Activated CD4-positive, alpha-beta memory T cell treated with anti-CD3 and anti-CD28 coated beads for 36 hours (primary cell): ENCODE measurements at places on chromosomes 2 and 18.

DNA sequence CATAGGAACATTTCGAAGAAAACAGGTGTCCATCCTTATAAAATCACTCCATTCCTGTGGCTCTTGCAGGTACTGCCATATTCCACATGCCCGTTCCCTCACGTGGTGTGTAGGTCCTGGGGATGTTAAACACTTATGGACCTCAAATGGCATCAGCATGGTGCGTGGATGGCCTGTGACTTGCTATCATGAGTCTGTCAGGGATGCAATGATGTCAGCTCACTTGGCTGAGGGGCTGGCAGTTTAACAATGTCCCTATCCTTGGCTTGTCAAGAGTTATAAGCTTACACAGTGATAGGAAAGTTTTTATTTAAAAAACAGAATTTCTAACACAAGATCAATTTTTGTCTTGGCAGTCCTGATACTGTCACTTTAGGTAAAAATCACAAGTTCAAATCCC is 28.8 kb downstream of the MAIP1 start:
- no peak for DNase-seq

DNA sequence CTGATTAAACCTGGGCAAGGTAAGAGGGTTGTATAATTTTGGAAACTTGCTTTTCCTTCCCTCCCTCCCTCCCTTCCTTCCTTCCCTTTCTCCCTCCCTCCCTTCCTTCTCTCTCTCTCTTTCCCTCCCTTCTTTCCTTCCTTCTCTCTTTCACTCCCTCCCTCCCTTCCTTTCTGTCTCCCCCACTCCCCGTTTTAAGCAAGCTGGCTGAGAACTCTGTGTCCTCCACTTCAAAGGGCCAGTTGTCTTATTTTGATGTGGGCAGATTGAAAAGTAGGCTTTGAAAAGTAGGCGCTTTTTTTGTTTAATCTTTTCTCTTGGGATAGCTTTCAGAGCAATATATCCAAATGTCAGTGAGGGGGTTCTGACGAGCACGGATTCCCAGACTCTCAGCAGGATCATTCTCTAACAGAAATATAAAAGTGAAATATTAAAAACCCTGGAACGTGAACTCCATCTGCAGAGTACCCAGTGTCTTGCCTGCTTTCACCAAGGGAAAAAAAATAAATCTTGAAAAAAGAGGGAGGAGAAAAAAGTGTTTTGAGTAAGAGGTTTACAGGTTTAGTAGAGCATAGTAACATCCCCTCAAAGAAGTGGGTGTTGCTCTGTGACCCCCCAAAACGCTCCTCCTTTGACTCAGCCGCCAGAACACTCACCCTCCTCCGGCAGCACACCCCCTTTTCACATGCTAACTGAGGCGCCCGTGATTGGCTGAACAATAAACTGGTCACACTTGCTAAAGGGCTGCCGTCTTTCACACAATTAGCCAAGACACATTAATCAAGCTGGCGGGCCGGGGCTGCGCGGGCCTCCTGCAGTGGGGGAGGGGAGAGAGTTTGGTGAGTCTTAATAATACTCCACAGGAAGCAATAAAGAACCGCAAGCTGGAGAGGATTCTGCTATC is 52.2 kb downstream of the CDK15 start:
- DNase-seq: peak; percentile 52

DNA sequence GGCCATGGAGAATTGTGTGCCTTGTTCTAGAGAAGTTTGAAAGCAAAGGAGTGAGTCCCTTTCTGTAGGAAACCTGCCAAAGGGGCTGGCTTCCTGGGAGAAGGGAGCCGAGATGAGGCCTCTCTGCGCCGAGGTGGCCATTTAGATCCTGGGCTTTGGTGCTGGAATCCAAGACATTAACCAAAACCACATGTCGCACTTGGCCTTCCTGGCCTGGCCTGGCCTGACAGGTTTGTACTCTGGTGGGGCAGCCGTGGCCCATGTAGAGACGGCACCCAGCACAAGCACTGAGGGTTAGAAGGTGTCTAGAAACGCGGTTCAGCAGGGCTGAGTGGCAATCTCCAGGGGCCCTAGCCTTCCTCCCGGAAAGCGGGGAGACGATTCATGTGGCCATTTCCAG is 7.1 kb downstream of the CNNM3 start:
- no peak for DNase-seq

DNA sequence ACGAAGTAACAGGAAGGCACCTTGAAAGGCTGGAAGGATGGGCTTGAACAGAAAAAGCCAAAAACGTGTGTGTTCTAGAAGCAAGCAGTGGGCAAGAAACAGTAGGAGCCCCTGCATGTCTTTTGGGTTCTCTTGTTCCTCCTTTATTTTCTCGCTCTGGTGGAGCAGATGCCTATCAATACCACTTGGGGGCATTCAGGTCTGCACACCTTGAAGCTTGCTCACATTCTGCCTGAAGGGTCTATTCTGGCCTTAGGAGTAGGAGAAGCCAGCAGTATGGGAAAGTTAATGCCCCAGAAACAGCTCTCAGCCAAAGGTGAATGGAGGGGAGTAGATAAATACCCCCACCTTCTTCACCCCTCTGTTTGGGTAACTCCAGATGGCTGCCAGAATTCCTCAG is 204.5 kb downstream of the TXNL1 start:
- DNase-seq: no peak

GRCh38 chr2:232225895-232226294 is 152.7 kb upstream of the ALPP start:
- DNase-seq: no peak

DNA sequence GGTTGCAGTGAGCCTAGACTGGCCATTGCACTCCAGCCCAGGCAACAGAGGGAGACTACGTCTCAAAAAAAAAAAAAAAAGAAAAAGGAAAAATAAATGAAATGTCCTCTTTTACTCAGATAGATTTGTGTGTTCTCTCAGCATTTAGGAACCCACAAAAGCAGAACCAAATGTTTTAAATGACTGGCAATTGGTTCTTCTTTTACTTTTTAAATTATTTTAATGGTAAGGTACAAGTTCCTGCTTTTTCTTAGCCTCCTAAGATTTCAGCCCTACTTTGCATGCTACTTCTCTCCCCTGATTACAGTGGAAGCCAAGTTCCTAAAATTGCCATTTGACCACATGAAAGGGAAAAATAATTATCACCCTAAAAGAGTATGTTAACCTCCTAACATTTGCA is 23.5 kb downstream of the SRSF7 start:
- DNase-seq: no peak

GRCh38 chr18:48925491-48925780 is 25.3 kb downstream of the SMAD7 start:
- DNase-seq: no peak

- no peak for DNase-seq
These were observed 119.6 kb downstream of the FEZ2 start for GRCh38 chr2:36478332-36478738.

GRCh38 chr2:42914314-42914713 is 121.9 kb upstream of the HAAO start:
- no peak for DNase-seq
